Activated B cell treated with CpG ODN at 0.5 μM for 24 hours (primary cell): ENCODE measurements at places on chromosomes 1 and 21. TPM values are rescaled to one million over a fixed set of nuclear protein-coding genes. Genes with fewer than 3 reads are reported as not detected.

The FCAMR gene
- not detected in 2 replicates for total RNA-seq

The OR2L3 gene
- total RNA-seq: not detected in 2 replicates

DNA sequence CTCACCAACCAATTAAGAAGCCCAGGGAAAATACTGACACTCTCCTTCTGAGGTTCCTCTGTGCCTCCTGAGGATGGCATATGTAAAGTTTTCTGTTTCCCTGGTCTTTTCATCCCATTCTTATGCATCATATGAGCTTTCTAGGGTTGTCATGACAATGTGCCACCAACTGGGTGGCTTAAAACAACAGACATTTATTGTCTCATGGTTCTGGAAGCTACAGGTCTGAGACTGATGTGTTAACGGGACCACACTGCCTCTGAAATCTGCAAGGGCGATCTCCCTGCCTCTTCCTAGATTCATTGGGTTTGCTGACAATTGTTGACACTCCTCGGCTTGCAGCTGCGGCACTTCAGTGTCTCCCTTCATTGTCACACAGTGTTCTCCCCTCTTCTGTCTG lies 308.4 kb downstream of the RGS7 start:
- no peak for DNase-seq

DNA sequence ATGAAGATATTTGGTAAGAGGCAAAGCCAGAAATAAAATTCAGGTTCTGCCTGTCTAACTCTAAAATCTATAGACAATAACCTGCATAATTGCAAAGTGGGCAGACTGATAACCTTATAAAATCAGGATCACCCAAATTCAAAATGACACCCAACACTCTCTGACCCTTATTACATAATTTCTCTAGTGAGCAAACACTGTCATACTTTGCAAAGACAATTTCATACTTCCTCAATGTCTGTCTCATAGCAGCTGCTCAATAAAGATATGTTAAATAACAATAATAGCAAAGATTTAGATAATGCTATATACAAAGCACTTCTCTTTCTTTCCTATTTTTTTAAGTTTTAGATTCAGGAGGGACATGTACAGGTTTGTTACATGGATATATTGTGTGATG lies 118.5 kb downstream of the UCHL5 start:
- DNase-seq: no peak

GRCh38 chr21:14548779-14549178 lies 2.7 kb upstream of the SAMSN1 start:
- DNase-seq: no peak
